ENCODE measurements at places on chromosomes 6 and 20. TPM values are rescaled to one million over a fixed set of nuclear protein-coding genes. Genes with fewer than 3 reads are reported as not detected.

GRCh38 chr20:56702931-56703840, 74.1 kb downstream of the TFAP2C start:
- DNase-seq, result no peak

DNA sequence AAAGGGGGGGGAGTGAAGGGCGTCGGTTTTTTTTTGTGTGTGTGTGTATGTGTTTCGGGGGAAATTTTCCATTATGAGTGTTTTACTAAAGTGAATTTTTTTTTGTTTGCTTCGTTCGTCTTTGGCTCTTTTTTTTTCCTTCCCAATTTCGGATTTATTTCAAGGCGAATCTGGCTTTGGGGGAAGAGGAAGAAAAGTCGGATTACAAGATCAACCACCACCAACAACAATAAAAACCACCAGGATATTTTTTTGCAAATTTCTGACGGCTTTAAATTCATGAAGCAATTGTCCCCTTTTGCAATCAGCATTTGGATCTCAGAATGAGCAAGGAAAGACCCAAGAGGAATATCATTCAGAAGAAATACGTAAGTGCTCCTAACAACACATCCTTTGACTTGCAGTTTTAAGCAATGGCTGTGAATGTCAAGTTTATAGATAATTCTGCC, 372 bp downstream of the JARID2 start:
- DNase-seq, result no peak

GRCh38 chr6:74969591-74970267, 236.1 kb downstream of the COL12A1 start:
- no peak for DNase-seq

DNA sequence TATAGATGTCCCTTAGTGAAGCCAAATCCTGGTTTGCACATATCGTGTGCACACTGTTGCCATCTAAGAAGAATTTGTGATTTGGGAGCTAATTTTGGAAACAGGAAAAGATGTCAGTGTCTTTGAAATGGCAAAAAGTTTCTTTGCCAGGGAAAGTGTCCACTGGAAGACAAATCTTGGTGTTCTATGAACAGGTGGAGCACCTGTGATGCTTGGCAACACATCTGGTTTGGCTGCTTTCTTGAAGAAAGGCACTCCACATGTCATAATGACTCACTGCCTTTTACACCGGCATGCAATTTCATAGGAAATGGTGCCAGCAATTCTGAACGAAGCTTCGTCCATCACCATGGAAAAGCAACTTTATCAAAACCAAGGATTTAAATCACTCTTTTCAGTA, 1040.0 kb upstream of the MAP3K7 start:
- DNase-seq, result no peak

MUCL3 gene
- total RNA-seq, result not detected
